Fibroblast of skin of right biceps (primary cell): ENCODE measurements at places on chromosomes 4 and X.

DNA sequence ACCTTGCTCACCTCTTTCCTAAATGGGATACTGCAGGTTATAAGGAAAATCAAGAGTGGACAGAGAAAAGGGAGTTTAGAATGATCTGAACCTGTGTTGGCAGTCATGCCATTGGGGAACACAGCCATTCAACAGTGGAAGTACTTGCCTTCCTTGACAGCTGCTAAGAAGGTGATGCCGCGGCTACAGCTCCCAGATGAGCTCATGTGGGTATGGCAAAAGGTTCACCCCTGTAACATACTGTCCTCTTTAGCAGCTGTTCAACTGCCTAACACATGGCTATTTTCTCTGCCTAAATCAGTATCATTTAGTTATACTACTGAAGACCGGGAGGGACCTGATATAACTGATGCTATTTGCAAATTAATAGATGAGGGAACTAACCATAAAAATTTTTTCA is 76.8 kb downstream of the DCHS2 start:
- no peak for DNase-seq

GRCh38 chr4:8412288-8412687 is 28.2 kb downstream of the ACOX3 start:
- no peak for DNase-seq

GRCh38 chr4:98203332-98204235 is 57.6 kb upstream of the RAP1GDS1 start:
- no peak for DNase-seq

DNA sequence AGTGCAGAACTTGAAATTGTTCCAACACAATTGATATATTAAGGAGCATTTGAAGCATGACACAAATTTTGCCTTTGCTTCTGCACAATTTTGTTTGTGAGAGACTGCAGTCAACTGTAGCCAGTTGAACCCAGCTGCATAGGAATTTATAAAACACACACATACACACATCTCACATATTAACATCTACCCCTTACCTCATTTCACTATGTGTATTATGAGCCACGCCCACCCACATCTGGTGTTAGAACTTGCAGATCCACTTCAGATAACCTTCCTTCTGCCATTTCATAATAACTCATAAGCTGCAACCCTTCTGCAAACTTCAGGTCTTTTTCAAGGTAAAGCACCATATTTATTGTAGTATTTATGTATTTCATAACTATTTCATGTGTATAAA is 188.1 kb upstream of the WDFY3 start:
- no peak for DNase-seq

DNA sequence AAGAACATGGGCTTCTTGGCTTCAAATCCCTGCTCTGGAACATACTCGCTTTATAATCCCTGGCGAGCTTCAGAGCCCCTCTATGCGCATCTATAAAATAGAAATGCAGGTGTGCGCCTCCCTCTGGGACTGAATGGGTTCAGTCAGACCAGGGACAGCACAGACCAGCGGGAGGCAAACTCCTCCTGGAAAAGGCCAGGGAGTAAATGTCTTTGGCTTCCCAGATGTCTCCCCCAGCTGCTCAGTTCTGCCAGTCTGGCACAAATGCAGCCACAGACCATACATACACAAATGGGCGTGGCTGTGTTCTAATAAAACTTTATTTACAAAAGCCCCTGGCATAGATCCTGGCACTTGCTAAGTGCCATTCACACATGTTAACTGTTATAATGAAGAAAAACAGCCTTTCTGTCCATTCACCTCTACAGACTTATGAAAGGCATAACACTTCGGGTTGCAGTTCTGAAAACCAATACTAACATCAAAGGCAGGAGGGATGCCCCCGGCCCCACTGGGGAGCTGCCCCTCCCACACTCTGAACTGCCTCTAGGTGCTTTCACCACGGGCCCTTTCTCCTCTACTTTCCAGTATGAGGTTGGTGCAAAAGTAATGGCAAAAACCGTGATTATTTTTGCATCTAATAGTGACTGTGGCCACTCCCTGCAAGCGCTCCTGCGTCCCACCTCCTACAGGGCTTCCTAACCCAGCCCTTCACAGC is 4.6 kb downstream of the JAKMIP1 start:
- no peak for DNase-seq

- no peak for DNase-seq
Observed at GRCh38 chr4:101527188-101527587, 179.9 kb upstream of the PPP3CA start.

DNA sequence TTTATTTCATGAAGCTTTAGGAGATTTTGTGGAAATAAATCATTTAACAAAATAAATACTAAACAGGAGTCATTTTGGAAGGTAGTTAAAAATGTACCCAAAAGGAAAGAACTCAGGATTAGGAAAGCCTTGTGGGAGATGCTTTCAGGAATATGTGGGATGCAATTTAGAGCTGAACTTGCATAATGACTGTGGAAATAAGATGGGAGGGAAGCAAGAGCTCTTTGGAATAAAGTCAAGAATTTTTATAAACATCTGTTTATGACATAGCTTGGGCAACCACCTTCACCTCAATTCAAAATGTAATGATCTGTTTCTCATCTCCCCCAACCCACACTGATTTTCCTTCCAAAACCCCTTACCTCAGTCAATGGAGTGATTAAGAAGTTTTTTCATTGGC is 623.8 kb downstream of the FAT4 start:
- DNase-seq, result no peak

GRCh38 chr4:41006141-41006540 is 208.2 kb downstream of the APBB2 start:
- DNase-seq, result peak; percentile 64

GRCh38 chrX:8783097-8783713 is 18.0 kb downstream of the FAM9A start:
- DNase-seq, result peak; percentile 17

- DNase-seq, result peak; percentile 15
Observed at GRCh38 chr4:108783665-108784463, 21.0 kb upstream of the ETNPPL start.

GRCh38 chr4:185893500-185893899 is 81.5 kb upstream of the SORBS2 start:
- DNase-seq, result no peak

- no peak for DNase-seq
Observed at GRCh38 chrX:87661761-87662160, 144.2 kb downstream of the KLHL4 start.

DNA sequence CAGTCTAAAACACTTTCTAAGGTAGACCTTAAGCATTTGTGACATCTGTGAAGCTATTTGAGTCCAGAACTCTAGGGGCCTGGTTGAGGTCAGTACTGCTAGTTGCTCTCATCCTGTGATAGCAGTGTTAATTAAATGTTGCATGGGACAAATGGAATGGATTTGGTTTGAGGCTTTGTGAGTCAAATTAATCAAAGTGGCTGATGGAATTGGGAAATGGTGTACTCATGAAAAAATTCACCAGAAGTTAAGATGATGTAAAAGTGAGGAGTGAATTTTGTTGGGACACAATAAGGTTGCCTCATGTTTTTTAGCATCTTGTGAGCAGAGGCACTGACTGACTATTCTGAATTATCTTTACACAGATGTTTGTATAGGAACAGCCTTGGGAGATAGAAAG is 99.2 kb upstream of the ARSJ start:
- peak; percentile 64 for DNase-seq

DNA sequence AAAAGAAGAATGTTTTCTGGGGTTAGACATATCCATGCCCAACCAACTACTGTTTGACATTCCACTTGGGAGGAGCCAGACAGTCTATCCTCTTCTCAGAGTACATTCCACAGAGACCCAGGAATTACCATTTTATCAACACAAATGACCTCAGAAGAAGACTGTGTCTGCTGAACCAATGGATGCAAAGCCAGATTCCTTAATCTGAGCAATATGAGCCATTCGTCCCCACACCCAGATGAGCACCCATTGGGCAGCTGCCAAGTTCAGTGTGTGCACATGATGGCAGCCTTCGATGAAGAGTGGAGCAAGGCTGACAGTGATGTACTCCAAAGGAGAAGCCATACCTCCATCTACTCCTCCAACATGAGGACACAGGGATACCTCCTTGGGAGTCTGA is 111.3 kb downstream of the ZNF674 start:
- peak; percentile 57 for DNase-seq

- no peak for DNase-seq
Observed at GRCh38 chrX:71147496-71148277, 3.0 kb downstream of the NLGN3 start.

GRCh38 chr4:137998666-137999429 is 243.3 kb downstream of the SLC7A11 start:
- peak; percentile 94 for DNase-seq

GRCh38 chr4:185201977-185202962 is 1.5 kb downstream of the CFAP97 start:
- peak; percentile 54 for DNase-seq

GRCh38 chr4:6476893-6477292 is 4.5 kb upstream of the PPP2R2C start:
- DNase-seq, result no peak

DNA sequence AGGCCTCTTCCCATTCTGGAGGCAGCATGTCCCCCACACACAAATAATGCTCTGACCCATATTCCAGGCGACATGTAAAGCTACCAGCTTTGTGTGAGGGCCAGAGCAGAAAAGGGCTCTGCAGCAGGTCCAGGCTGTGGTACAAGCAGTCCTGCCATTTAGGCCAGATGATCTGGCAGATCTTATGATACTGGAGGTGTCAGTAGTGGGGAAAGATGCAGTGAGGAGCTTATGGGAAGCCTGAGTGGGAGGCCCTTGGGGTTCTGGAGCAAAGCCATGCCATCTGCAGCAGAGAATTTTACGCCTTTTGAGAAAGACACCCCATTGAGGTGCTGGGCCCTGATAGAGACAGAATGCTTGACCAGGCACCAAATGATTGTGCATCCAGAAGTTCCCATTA is 7.7 kb downstream of the SYN1 start:
- no peak for DNase-seq

DNA sequence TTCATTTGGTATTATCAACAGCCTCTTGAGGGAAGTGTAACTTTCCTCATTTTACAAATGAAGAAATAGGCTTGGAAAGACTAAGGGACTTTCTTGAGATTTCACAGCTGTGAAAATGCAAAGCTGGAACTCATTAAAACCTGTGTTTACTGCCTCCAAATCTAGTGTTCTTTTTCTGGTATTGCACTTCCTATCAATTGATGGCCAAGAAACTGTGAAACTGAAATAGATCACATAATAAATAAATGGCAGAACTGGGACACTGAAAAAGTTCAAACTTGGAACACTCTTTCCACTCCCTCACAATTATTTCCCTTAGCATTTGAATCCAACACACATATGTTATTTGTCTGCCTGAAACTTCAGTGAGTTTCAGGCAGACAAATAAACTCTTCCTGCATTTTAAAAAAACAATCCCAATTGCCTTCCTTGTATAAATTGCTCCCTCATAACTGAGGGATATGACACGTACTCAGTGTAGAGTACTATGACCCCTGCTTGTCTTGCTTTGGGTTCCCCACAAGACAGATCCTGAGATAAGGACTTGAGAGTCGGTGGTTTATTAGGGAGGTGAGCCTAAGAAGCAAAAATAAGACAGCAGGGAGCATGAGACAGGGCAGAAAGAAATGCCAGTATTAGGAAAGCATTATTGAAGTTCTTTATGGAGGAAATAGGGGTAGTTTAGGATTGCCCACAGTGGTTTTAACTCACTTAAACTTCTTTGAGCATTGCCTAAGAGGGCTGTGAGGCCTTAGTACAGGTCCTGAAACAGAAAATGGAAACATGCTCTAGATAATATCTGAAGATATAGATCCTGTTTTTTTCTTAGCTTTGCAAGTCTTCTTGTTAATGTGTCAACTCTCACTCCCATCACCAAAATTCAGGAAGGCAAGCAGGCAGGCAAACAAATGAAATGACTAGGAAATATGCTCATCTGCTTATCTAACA is 33.9 kb downstream of the RTL3 start:
- DNase-seq, result no peak

GRCh38 chrX:116213262-116213661 is 42.7 kb downstream of the AGTR2 start:
- no peak for DNase-seq

DNA sequence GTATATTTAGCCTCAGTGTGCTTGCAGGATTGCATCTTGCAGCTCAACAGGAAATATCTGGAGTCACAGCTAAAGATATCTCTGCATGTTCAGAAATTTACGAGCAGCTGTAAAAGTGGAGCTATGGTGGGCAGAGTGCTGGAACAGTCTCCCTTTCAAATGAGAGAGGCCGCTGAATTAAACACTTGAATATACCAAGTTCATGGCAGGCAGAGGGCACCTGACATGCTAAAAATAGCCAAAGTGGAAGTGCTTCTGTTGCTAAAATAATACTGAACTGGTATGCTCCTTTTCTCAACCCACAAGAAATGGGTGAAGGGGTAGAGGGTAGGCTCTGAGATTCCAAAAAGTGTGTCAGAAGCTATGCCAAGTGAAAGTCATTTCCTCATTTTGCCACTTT is 98.1 kb downstream of the MGST2 start:
- no peak for DNase-seq

GRCh38 chr4:123599061-123599919 is 202.7 kb downstream of the SPRY1 start:
- DNase-seq, result peak; percentile 41

- DNase-seq, result no peak
Observed at GRCh38 chr4:121510341-121510874, 129.6 kb upstream of the QRFPR start.

DNA sequence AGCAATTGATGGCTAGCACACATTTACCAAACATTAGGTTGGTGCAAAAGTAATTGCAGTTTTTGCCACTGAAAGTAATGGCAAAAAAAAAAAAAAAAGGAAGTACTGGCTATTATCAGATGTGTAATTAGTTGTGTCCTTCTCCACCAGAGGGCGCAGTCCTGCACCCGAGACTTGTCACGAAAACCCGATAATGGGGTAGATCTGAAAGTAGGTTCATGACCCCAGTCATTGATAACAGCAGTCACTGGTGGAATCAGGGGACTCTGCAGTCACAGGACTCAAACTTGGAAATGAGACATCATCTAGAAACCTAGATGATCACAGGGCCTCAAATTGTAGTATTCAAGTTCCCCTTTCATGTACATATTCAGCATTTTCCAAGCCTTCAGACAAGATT is 13.1 kb upstream of the ACOT9 start:
- DNase-seq, result peak; percentile 48

GRCh38 chrX:53072418-53073114 is 9.6 kb upstream of the TSPYL2 start:
- no peak for DNase-seq

DNA sequence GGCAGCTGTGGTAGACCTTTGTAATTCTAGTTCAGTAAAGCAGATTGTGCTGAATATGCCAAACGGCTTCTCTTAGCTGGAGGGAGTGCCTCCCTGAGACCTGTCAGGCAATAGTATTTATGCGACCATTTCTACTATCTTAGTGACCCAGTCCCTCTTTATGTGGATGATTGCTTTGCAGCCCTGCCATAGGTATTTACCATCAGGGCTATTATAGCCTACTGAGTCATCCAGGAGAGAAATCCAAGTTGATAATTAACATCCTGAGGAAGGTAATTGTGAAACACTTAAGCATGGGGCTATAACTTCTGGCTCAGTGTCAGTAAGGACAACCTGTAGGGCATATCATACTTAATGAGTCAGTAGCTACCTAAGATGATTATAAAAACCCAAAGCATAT is 103.9 kb upstream of the MAOA start:
- DNase-seq, result no peak
